ENCODE measurements at places on chromosomes 6 and 20. TPM values are rescaled to one million over a fixed set of nuclear protein-coding genes. Genes with fewer than 3 reads are reported as not detected.

Gene TRIM15
- total RNA-seq, result not detected

Gene RXRB
- total RNA-seq, result 24.4 TPM

Gene TFAP2D
- total RNA-seq, result not detected

DNA sequence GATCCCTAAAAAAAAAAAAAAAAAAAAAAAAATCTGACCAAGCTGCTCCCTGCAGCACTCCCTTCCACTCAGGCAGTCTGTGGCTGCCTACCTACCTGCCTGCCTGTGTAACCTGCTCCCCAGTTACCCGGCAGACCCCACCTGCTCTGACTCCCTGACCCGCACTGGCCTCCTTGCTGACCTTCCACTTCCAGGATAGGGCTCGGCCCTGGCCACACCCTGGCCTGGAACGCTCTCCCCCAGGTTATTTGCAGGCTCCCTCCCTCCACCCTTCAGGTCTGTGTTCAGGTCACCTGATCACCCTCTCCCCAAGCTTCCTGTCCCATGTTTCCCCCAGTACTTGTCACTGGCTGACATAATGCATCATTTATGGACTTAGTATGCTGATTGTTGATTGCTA, 134.3 kb downstream of the SLC23A2 start:
- DNase-seq, result no peak

DNA sequence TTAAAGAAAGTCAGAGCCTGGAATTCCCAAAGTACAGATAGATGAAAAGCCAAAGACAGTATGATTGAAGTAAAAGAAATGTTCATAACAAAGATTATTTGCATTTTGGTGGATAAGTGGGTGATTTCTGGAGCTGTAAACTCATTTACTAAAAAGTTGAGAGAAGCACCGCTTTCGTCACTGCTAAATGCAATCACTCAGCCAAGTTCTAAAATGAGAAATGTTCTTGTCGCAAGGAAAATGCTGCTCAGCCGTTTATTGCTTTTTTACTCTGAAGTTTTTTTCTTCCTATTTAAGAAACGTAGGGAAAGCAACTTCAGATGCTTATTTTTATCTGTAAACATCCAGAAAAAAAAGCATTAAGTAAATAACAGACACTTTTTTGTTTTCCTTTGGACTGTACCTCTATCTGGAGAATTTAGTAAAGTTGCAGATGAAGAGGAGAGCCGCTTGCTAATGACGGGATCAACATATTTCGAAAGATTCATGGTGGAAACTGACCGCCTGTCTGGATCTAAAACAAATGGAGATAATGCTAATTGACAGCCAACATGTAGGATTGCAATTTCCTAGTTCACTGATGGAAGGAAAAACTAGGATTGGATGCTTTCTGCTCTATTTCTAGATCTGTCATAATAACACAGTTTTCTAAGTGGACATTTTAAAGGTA, 93.8 kb upstream of the BCLAF1 start:
- no peak for DNase-seq

GRCh38 chr6:24501914-24502313, 7.1 kb downstream of the ALDH5A1 start:
- DNase-seq, result no peak

DNA sequence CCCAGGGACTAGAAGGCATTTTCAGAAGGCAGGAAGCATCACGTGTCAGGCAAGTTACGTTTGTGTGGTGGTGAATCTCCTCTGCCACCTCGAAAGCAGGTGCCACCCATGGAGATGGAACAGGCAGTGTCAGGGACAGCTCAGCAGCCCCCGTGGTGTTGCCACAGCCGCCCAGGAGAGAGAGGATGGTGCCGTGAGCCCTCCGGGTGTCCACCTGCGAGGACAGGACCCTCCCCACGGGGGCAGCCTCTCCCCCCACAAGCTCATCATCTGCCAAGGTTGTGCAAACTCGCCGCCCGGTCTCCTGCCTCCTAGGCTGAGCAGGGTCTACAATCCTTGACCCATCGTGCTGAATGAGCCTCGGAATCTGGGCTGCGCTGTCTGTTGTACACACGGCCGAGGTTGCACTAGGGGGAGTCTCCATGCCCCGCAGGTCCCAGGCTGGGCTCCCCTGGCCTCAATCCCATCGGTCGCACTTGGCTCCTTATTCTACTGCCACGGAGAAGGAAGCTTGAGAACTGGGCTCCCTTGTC, 40.1 kb downstream of the DACT2 start:
- DNase-seq, result no peak

GRCh38 chr20:46568570-46569129, 18.2 kb upstream of the OCSTAMP start:
- no peak for DNase-seq

GRCh38 chr20:39700528-39700927, 738.4 kb downstream of the DHX35 start:
- DNase-seq, result no peak

GRCh38 chr6:73612611-73613010, 41.2 kb downstream of the SLC17A5 start:
- DNase-seq, result no peak

Data from kidney epithelial cell (primary cell).